Left renal pelvis (tissue), 4 donors: ENCODE measurements at places on chromosomes 3 and 15. TPM values are rescaled to one million over a fixed set of nuclear protein-coding genes. Genes with fewer than 3 reads are reported as not detected.

NT5DC2 gene
- 97.3 TPM for polyA plus RNA-seq

FBXW12 gene
- 0.37 TPM for polyA plus RNA-seq

PAQR5 gene
- polyA plus RNA-seq = 30.9 TPM

FSIP1 gene
- 4.0 TPM for polyA plus RNA-seq

GRCh38 chr15:91308199-91308598 lies 208.1 kb downstream of the SV2B start:
- DNase-seq = no peak

DNA sequence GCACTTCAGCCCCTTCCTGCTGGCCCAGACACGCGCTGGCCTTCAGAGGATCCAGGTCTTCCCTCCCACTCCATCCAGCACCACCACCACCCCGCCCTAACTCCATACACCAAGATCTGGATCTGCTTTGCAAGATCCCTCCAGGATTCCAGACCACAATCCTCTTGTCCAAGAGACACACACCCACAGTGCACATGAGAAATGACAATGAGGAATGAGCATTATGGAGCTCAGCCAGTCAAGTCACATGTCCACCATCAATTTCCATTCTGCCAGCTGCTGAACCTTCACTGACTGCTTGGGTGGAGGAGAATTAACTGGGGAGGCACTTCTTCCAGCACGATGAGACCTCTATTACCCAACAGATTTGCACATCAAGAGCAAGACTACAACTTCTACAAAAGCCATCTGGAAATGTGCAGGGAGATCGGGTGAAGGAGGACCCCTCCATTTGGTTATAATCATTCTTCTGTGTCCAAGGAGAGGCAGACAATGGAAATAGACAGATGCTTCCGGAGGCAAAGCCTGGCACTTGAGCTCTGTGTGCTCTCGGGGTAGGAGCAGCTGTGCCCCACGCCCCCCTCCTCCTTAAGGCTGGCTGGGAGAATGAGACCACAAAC lies 12.3 kb upstream of the SPATA12 start:
- no peak for DNase-seq

GRCh38 chr3:69762768-69763229 lies 23.5 kb downstream of the MITF start:
- no peak for DNase-seq

GRCh38 chr3:182909318-182910040 lies 70.9 kb downstream of the DCUN1D1 start:
- DNase-seq = no peak

DNA sequence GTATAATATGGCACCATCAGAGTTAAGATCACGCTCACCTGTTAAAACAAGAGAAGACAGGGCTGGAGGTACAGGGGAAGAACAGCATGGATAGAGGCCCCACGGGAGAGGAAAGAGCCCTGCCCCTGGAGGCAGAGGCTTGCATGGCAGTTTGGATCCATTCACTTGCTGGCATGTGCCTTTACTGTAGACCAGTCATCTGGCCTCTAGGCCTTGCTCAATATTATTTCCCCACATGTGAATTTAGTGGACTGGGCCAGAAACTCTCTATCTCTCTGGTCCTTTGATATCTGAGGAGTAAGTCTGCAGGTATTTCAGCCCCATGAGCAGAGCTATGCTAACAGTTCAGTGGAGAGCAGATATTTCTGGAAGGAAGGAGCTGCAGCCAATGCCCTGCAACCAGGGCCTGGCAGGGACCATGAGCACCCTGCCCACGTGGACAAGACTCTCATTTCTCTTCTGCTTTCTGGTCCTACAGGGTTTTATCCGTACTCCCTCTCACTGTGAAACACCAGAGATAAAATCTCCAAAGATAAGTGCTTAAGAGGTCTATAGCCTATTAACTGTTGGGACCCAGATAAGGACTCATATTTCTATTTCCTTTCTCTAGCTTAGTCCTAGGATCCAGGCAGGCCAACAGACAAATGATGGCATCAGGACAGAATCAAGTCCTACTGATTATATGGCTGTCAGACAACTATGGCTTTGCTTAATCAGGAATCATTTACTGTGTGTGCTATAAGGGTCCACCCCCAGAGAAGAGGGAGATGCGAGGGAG lies 65.0 kb downstream of the CLDN11 start:
- DNase-seq = no peak
